C1 segment of cervical spinal cord (tissue), 14 donors: ENCODE measurements at places on chromosomes 2 and 18.

- peak; percentile 1 for DNase-seq
These were observed 91.9 kb upstream of the STK17B start for GRCh38 chr2:196263181-196263747.

DNA sequence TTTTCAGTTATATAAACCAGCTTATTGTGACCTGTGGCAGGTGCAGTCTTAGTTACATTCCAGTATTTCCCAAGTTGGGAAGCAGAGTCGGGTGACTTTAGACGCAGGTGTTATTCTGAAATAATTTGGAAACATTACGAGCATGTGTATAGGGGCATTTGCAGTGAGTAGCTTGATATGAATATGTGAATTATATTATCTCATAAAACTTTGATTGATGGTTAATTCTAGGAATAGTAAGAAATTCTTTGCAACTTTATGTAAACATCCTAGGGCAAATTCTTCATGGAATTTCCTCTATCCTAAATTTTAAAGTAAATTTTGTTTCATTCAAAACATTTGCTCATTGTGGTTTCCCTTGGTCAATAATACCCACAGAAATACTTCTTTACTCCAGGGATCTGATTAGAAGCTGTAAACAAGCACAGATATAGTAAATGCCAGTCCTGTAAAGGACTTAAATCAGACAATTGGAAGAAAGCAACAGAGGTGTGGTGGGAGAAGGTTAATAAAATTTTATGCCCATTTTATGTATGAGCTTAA lies 580.6 kb upstream of the CDH2 start:
- DNase-seq, result no peak

GRCh38 chr18:33372442-33372841 lies 68.1 kb downstream of the CCDC178 start:
- no peak for DNase-seq

- no peak for DNase-seq
These were observed 77.0 kb downstream of the COX7A2L start for GRCh38 chr2:42284019-42284418.

GRCh38 chr18:23547846-23548245 lies 38.5 kb downstream of the NPC1 start:
- no peak for DNase-seq

GRCh38 chr2:189498205-189498604 lies 56.9 kb downstream of the WDR75 start:
- DNase-seq, result no peak

DNA sequence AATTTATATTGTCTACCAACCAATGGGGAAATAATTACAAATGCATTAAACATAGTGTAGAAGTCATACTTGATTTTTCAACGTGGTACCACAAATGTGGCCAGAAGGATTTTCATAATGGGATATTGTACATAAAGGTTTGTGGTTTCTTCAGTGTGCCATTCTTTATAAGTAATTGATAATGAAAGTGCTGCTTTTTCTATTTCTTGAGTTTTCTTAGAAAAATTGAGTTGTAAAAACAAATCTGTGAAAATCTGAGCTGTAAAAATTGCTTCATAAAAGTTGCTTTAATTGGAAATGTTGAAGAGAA lies 103.6 kb downstream of the KYNU start:
- no peak for DNase-seq

DNA sequence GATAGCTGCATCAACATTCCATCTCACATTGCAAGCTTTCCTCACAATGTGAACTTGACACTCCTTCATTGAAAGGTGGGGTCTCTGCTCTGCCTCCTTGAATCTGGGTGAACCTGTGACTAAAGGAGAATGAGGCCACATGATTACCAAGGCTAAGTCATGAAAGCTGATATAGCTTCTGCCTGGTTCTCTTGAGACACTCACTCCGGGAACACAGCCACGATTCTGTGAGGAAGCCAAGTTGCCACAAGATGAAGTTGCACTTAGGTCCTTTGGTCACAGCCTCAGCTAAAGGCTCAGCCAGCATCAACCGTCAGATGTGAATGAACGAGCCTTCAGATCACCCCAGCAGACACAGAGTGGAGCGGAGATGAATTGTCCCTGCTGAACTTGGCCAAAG lies 94.7 kb upstream of the FAM136A start:
- no peak for DNase-seq

GRCh38 chr2:157150747-157151146 lies 106.8 kb upstream of the GALNT5 start:
- no peak for DNase-seq

GRCh38 chr18:42268186-42268725 lies 313.2 kb downstream of the PIK3C3 start:
- no peak for DNase-seq

DNA sequence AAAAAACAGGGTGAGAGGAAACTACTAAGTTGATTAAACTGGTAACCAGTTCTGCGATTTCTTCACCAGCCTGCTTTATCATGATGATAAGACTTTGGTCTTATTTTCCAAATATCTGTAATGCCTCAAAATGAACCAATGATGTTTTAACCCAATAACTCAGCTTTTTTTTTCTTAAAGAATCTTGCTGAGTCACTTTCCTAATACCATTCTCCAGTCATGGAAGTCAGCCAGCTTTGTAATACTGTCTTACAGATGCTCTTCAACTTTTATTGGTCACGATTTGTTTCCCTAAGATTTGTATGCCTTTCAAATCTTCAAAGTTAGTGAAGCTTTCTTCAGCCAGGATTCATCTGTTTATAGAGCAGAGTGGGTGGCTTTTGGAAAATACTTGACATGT lies 47.7 kb upstream of the SMIM21 start:
- no peak for DNase-seq

DNA sequence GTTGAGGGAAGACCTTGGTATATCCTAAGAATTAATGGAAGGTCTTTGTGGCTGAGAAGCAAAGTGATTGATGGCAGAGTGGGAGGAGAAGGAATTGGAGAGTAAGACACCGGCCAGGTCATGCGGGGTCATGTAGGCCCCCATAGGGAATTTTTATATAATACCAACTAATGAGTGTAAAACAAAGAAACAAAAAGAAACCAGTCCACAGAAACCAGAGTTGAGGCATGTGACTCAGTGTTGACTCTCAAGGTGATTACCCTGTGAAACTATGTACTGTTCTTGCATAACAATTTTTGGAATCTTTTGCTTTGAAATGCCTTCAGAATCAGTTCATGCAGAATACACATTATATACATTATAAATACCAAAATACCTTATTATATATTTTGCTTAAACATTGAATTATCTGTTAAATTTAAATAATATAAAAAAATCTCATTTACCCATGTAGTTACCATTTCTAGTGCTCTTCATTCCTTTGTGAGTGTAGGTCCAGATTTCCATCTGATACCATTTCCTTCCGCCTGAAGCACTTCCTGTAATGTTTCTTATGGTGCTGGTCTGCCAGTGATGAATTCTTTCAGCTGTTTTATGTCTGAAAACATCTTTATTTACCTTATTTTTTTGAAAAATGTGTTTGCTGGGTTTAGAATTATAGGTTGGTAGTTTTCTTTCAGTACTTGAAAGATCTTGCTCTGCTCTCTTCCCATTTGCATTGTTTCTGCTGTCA lies 8.6 kb downstream of the CLIP4 start:
- no peak for DNase-seq

GRCh38 chr2:230453006-230453405 lies 37.0 kb downstream of the SP100 start:
- DNase-seq, result no peak

DNA sequence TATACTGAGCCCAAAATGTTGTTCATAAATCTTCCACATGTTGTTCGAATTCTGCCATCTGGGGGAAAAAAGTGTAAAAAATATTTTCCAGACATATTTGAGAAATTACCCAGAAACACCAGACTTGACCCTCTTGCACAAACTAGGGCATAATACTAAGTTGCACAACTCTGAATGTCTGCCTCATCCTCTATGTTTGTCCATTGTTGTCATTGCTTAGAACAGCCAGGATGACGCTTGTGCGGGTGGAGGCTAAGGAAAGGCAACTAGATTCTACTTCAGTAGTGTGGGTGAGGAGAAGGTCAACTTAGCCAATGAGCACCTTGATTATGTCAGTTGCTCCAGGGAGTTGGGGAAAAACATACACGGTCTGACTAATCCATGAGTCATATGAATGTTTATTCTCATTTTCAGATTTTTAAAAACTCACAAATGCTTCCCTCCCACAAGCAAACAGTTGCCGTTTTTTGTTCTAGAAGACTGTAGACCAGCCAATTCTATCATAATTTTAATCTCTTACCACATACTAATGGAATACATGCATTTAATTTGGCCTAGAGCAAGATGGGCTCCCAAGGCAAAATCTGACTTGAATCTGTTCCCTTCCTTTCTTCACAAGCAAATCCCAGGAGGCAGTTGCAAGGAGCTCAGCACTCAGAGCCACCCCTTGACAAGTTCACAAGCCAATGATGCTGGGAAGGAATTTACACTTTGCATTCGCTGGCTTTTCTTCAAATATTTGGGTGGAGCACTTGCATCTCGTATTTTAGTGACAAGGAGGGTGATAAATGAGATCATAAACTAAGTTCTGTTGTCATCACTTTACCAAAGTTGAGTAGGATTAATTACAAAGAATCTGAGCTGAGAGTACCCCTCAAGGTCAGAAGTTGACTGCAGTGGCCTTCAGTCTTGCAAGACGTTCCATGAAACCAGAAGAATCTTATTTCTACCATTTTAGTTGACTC lies 163.2 kb upstream of the TWIST2 start:
- no peak for DNase-seq

DNA sequence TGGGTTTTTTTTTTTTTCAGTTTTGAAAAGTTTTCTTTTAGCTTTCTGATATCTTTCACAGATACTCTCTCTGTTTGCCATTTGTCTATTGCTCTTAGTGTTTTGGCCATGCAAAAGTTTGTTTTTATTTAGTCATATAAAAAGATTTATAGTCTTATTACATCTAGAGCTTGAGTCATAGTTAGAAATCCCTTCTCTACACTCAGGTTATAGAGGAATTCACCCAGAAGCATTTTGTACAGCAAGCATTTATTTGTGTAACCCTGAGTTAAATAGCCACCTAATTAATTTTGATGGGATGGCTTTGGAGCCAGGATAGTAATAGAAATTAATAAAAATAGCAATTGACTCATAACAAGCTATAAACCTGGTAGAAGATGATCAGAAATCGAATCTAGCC lies 35.6 kb downstream of the ACTR2 start:
- DNase-seq, result no peak

- no peak for DNase-seq
These were observed 24.2 kb downstream of the PLCL1 start for GRCh38 chr2:197828464-197829135.

- DNase-seq, result no peak
These were observed 74.3 kb downstream of the PTGR3 start for GRCh38 chr18:75134611-75134975.

GRCh38 chr2:75243219-75243618 lies 43.9 kb upstream of the TACR1 start:
- no peak for DNase-seq

DNA sequence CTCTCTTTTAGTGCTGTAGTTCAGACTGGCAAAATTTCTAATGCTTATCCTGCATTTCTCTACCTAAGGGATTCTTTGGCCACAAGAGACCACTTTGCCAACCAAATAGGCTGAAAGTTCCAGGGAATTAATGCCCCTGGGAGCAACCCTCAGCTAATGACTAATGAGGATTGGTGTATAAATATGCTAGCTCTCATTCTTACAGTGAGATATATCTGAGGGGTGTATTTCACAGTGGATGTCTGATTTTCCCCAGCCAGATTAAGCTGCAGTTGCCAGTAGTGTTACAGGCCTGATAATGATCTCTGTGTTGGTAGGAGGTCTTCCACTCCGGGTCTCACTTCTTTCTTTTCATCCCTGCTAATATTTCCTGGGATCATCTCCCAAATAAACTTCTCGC lies 90.4 kb downstream of the GULP1 start:
- DNase-seq, result no peak

- no peak for DNase-seq
These were observed 11.7 kb upstream of the STK17B start for GRCh38 chr2:196183172-196183473.

- DNase-seq, result no peak
These were observed 873.0 kb downstream of the CPS1 start for GRCh38 chr2:211429256-211429920.

DNA sequence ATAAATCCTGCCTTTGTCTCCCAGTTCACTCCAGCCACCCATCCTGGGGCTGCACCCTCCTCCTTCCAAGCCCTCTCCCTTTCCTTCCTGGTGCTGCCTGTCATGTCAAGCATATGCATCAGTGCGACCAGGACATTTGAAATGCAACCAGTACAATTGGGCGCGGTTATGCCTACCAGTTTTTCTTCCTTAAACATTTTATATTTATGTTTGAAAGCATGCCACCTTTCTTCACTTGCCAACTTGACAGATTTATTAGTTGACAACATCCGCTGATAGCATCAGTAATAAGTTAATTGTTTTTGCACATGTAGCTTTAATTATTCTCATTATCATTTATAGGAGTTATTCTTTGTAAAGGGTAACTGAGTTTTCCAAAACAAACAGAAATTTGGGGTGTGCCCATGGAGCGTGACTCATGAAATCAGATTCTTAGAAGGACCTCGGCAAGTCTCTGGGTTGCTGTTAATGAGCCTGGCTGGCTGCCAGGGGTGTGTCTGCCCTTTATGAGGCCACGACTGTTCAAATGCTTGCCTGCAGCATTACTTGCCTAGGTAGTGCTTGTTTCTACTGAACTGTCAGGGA lies 32.8 kb upstream of the IL1B start:
- no peak for DNase-seq
